ENCODE measurements at places on chromosomes 5 and 9. TPM values are rescaled to one million over a fixed set of nuclear protein-coding genes. Genes with fewer than 3 reads are reported as not detected.

Gene DNAJB5
- 4.1 TPM for total RNA-seq

Gene SPRY4
- 7.0 TPM for total RNA-seq

Gene PCDHA9
- total RNA-seq, result 0.09 TPM

Gene CBY3
- 0.09 TPM for total RNA-seq

Gene SOX30
- total RNA-seq, result not detected

Gene NIPAL4
- total RNA-seq, result not detected

Gene DOLPP1
- total RNA-seq, result 7.7 TPM

Gene LECT2
- not detected for total RNA-seq

Gene HAND1
- not detected for total RNA-seq

Gene MED7
- total RNA-seq, result 8.1 TPM

Gene TMEM250
- 33.1 TPM for total RNA-seq

Gene PDZD2
- 0.33 TPM for total RNA-seq

Gene HNRNPAB
- total RNA-seq, result 47.7 TPM

Gene MTAP
- total RNA-seq, result 12.9 TPM

Gene BNC2
- 1.0 TPM for total RNA-seq

Gene TXNDC8
- total RNA-seq, result not detected

Gene MARCOL
- total RNA-seq, result not detected

Gene GRXCR2
- not detected for total RNA-seq

Gene SHC3
- total RNA-seq, result 0.17 TPM

Gene KIF12
- not detected for total RNA-seq

Gene FAM153A
- not detected for total RNA-seq

Gene SLCO4C1
- not detected for total RNA-seq

Gene GLDC
- total RNA-seq, result 4.3 TPM

Gene NCS1
- 4.0 TPM for total RNA-seq
